ENCODE measurements at places on chromosomes 2 and 18. TPM values are rescaled to one million over a fixed set of nuclear protein-coding genes. Genes with fewer than 3 reads are reported as not detected.
A peak's percentile ranks its signal among the peaks of the same experiment; 100 is the strongest.

- H3K27me3 ChIP-seq, result no peaks in the 10 kb centered on the region
- H3K27ac ChIP-seq, result peak overlapping the region; percentile 51
- no peak overlapping the region for H3K4me3 ChIP-seq
- no peak for DNase-seq
- H3K4me1 ChIP-seq, result peaks cover 15% of the 10 kb centered on the region
These were observed 29.8 kb downstream of the TOGARAM2 start for GRCh38 chr2:29010946-29011345.

- no peak for DNase-seq
- no peak overlapping the region for H3K4me3 ChIP-seq
- no peaks in the 10 kb centered on the region for H3K36me3 ChIP-seq
- H3K4me1 ChIP-seq, result peaks cover 41% of the 10 kb centered on the region
- H3K27ac ChIP-seq, result peak overlapping the region; percentile 99
- no peaks in the 10 kb centered on the region for H3K27me3 ChIP-seq
These were observed 71.0 kb downstream of the ARL4C start for GRCh38 chr2:234425639-234426603.

CLEC4F gene
- total RNA-seq, result not detected

- H3K27ac ChIP-seq, result no peak overlapping the region
- no peaks in the 10 kb centered on the region for H3K36me3 ChIP-seq
- peaks cover 62% of the 10 kb centered on the region for H3K27me3 ChIP-seq
- H3K4me3 ChIP-seq, result no peak overlapping the region
These were observed 10.0 kb downstream of the LRATD1 start for GRCh38 chr2:14642499-14642898.

- H3K36me3 ChIP-seq, result no peaks in the 10 kb centered on the region
- DNase-seq, result no peak
- H3K4me3 ChIP-seq, result no peak overlapping the region
- no peak overlapping the region for H3K27ac ChIP-seq
- H3K4me1 ChIP-seq, result peaks cover 14% of the 10 kb centered on the region
These were observed 85.8 kb downstream of the EPAS1 start for GRCh38 chr2:46383113-46383395.

GRCh38 chr2:126748929-126749518 lies 93.1 kb downstream of the GYPC start:
- H3K4me3 ChIP-seq, result no peak overlapping the region
- H3K27ac ChIP-seq, result no peak overlapping the region
- no peaks in the 10 kb centered on the region for H3K36me3 ChIP-seq
- no peak for DNase-seq
- no peaks in the 10 kb centered on the region for H3K4me1 ChIP-seq
- peaks cover 23% of the 10 kb centered on the region for H3K27me3 ChIP-seq

- H3K4me1 ChIP-seq, result peaks cover 9% of the 10 kb centered on the region
- H3K4me3 ChIP-seq, result no peak overlapping the region
- H3K27me3 ChIP-seq, result no peaks in the 10 kb centered on the region
These were observed 103.0 kb downstream of the KYNU start for GRCh38 chr2:142980246-142981068.

- no peaks in the 10 kb centered on the region for H3K27me3 ChIP-seq
- H3K27ac ChIP-seq, result peak overlapping the region; percentile 1
- no peak for DNase-seq
- peaks cover 65% of the 10 kb centered on the region for H3K36me3 ChIP-seq
- H3K4me1 ChIP-seq, result peaks cover 7% of the 10 kb centered on the region
These were observed 17.8 kb downstream of the IGFBP5 start for GRCh38 chr2:216677439-216678097.

- no peak overlapping the region for H3K27ac ChIP-seq
- DNase-seq, result no peak
- H3K27me3 ChIP-seq, result no peaks in the 10 kb centered on the region
- H3K4me3 ChIP-seq, result no peak overlapping the region
- no peaks in the 10 kb centered on the region for H3K36me3 ChIP-seq
- no peaks in the 10 kb centered on the region for H3K4me1 ChIP-seq
These were observed 60.5 kb downstream of the CDH7 start for GRCh38 chr18:65811307-65811706.

- no peak overlapping the region for H3K27ac ChIP-seq
- peaks cover 8% of the 10 kb centered on the region for H3K4me1 ChIP-seq
- H3K36me3 ChIP-seq, result peaks cover 2% of the 10 kb centered on the region
- DNase-seq, result no peak
- no peaks in the 10 kb centered on the region for H3K27me3 ChIP-seq
These were observed 68.2 kb downstream of the HS6ST1 start for GRCh38 chr2:128250229-128251025.

ALLC gene
- total RNA-seq, result not detected

DNA sequence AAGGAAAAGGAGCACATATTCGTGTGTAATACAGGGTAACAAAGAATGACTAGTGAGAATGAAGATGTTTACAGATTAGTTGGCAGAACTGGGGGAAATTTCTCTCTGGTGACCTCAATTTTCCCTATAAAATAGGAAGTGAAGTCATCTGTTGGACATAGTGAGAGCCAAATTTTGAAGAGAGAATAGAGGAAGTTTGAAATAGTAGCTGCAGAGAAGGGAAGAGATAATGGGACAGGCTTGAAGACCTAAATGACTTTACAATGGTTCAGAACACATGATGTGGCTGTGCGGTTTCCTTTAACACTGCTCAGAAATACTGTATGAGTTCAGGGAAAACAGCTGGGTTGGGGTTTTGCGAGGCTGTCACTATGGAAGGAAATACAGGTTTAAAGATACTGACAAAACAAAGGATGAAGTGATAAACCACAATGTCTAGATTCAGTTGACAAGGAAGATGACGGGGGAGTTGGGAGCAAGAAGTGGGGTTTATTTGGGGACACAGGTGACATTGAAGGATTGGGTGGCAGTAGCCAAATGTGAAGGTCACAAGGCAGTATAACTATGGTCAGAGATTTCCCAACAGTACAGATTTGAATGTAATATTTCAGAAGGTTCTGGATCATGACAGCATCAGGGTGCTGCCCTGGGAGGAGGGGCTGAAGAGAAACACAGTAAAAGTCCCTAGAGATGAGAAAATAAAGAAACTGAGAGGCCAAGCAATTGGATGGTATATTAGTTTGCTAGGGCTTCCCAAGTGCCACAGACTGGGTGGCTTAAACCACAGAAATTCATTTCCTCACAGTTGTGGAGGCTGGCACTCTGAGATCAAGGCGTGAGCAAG lies 82.6 kb upstream of the TANK start:
- H3K4me1 ChIP-seq, result peaks cover 8% of the 10 kb centered on the region
- DNase-seq, result no peak
- no peaks in the 10 kb centered on the region for H3K27me3 ChIP-seq
- H3K36me3 ChIP-seq, result no peaks in the 10 kb centered on the region

- H3K27ac ChIP-seq, result peak overlapping the region; percentile 97
- no peaks in the 10 kb centered on the region for H3K27me3 ChIP-seq
- peak overlapping the region; percentile 92 for H3K4me3 ChIP-seq
- H3K36me3 ChIP-seq, result peaks cover 3% of the 10 kb centered on the region
- peaks cover 29% of the 10 kb centered on the region for H3K4me1 ChIP-seq
- DNase-seq, result no peak
These were observed 1.1 kb downstream of the HIBCH start for GRCh38 chr2:190318514-190318913.

- no peak for DNase-seq
- H3K36me3 ChIP-seq, result no peaks in the 10 kb centered on the region
- no peak overlapping the region for H3K27ac ChIP-seq
- H3K4me1 ChIP-seq, result peaks cover 3% of the 10 kb centered on the region
- H3K4me3 ChIP-seq, result no peak overlapping the region
- H3K27me3 ChIP-seq, result peaks cover 26% of the 10 kb centered on the region
These were observed 14.9 kb downstream of the EMX1 start for GRCh38 chr2:72932045-72932740.

DNA sequence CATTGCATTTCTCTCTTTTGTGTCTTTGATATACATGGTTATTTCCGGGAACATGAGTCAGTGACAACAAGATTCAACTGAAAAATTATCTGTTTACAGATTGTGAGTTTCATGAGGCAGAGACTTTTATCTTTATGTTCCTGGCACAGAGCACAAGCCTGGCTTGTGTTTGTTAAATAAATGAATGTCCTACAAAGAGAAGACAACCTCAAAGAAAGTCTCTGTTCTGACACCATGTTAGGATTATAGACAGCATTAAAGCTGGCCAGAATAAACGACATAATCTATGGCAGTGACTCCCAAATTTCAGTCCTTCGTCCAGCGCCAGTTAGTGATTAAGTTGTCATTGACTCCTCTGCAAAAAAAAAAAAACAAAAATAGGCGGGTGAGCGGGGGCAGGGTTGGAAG lies 97.4 kb upstream of the DNAJC10 start:
- H3K4me3 ChIP-seq, result no peak overlapping the region
- H3K36me3 ChIP-seq, result no peaks in the 10 kb centered on the region
- no peak for DNase-seq

DNA sequence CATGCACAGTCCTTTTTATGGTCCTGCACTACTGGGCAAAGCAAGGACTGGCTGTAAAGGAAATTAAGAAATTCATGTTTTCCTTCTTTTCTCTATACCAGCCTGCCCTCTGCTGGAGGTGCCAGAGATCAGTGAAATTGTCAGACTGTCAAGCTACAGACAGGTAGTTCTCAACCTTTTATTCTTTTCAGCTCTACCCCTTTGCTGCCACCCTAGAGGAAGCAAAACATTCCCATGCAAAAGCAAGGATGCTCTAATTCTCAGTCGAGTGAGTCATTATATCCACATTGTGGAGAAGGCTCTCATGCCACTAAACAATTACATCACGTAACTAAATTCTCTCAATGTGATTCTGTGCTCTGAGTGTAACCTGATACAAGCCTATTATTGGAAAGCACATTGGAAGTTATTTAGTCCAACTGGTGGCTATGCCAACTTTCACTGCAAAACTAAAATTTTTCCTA lies 25.0 kb upstream of the RAPGEF4 start:
- H3K27me3 ChIP-seq, result peaks cover 5% of the 10 kb centered on the region
- DNase-seq, result peak; percentile 51
- H3K4me3 ChIP-seq, result no peak overlapping the region

GRCh38 chr2:157777427-157777826 lies 98.7 kb downstream of the ACVR1 start:
- peaks cover 14% of the 10 kb centered on the region for H3K36me3 ChIP-seq
- no peak overlapping the region for H3K27ac ChIP-seq
- no peaks in the 10 kb centered on the region for H3K27me3 ChIP-seq
- DNase-seq, result no peak
- peaks cover 4% of the 10 kb centered on the region for H3K4me1 ChIP-seq
- no peak overlapping the region for H3K4me3 ChIP-seq

DSG1 gene
- total RNA-seq, result 0.09 TPM

DNA sequence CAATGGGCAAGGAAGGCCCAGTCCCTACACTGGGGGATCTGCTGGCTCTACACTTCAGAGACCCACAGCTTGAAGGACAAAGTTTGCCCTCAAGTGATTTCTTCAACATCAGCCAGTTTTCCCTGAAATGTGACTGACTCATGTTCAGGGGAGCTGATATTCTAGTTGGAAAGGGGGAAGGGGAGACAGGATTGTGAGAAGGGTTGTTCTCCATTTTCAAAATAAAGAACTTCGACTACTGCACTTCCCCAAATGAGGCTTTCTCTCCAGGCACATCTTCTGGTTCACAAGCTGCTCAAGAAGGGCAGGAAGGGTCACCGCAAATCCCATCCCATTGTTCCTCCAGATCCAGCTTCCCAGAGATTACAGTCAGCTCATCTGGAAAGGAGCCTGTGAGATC lies 117.6 kb downstream of the BCL2L11 start:
- H3K27me3 ChIP-seq, result no peaks in the 10 kb centered on the region
- no peak overlapping the region for H3K27ac ChIP-seq
- no peaks in the 10 kb centered on the region for H3K36me3 ChIP-seq
- no peak for DNase-seq
- H3K4me1 ChIP-seq, result peaks cover 9% of the 10 kb centered on the region

GRCh38 chr2:9739531-9739964 lies 103.7 kb upstream of the TAF1B start:
- H3K4me1 ChIP-seq, result no peaks in the 10 kb centered on the region
- no peak for DNase-seq
- peaks cover 7% of the 10 kb centered on the region for H3K27me3 ChIP-seq
- no peak overlapping the region for H3K27ac ChIP-seq

DNA sequence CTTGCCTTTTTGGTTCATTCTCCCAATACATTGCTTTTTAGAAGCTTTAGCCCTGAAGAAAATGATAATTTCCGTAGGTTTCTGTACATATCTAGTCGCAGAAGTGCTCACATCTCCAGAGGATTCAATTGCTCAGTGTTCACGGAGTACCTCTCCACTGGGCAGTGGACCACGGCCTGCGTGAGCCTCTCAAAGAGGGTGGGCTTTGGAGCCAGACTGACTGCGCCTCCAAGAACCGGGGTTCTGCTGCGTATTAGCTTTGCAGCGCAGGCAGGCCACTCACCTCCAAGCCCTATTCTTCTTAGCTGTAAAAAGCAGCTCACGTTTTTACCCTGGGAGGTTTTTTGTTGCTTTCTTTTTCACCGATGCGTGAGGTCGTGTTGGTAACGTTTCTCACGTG lies 35.4 kb downstream of the NTSR2 start:
- H3K27ac ChIP-seq, result no peak overlapping the region
- no peaks in the 10 kb centered on the region for H3K4me1 ChIP-seq
- H3K36me3 ChIP-seq, result peaks cover 18% of the 10 kb centered on the region
- H3K27me3 ChIP-seq, result no peaks in the 10 kb centered on the region

DNA sequence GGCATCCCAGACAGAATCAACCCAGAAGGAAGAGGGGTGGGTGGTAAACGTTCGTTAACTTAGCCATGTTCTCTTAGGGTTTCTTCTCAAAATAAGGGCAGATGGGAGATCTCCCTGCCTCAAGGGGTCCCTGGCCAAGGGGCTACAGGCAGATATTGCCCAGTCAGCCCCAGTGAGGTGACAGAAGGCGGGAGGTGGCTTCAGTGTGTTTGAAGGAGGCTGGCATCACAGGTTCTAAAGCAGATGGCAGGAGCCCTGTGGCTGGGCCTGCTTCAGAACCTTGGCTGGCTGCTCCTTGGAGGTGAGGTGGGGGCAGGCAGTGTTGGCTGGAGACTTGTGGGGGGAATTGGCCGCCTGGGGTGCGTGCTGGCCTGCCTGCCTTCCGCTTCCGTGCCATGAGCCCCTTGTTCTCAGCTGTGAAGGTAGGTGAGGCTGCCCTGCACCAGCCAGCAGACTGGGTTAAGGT lies 23.5 kb downstream of the HPCAL1 start:
- H3K36me3 ChIP-seq, result peaks cover 6% of the 10 kb centered on the region
- no peak for DNase-seq
- H3K27ac ChIP-seq, result no peak overlapping the region
- no peaks in the 10 kb centered on the region for H3K27me3 ChIP-seq
- no peak overlapping the region for H3K4me3 ChIP-seq

GRCh38 chr2:142834021-142834420 lies 43.4 kb upstream of the KYNU start:
- DNase-seq, result no peak
- H3K36me3 ChIP-seq, result no peaks in the 10 kb centered on the region
- H3K27me3 ChIP-seq, result no peaks in the 10 kb centered on the region
- no peak overlapping the region for H3K4me3 ChIP-seq
- H3K27ac ChIP-seq, result no peak overlapping the region

GALNT5 gene
- total RNA-seq, result 1.3 TPM

GRCh38 chr2:57549642-57550102 lies 496.9 kb upstream of the VRK2 start:
- peaks cover 7% of the 10 kb centered on the region for H3K4me1 ChIP-seq
- peaks cover 8% of the 10 kb centered on the region for H3K27me3 ChIP-seq
- DNase-seq, result no peak
- H3K36me3 ChIP-seq, result no peaks in the 10 kb centered on the region
- H3K27ac ChIP-seq, result no peak overlapping the region

- no peak overlapping the region for H3K4me3 ChIP-seq
- DNase-seq, result no peak
- no peaks in the 10 kb centered on the region for H3K4me1 ChIP-seq
- no peaks in the 10 kb centered on the region for H3K27me3 ChIP-seq
These were observed 23.2 kb downstream of the SUMO1 start for GRCh38 chr2:202215179-202215578.

ANKRD62 gene
- not detected for total RNA-seq
